ENCODE measurements at places on chromosomes 7 and 10. TPM values are rescaled to one million over a fixed set of nuclear protein-coding genes. Genes with fewer than 3 reads are reported as not detected.

Gene PIP
- total RNA-seq: not detected

Gene EGFR
- 82.9 TPM for total RNA-seq

Gene AMZ1
- total RNA-seq: 12.3 TPM

Gene GALNT17
- not detected for total RNA-seq

Gene CRTAC1
- not detected for total RNA-seq

Gene ZMIZ2
- total RNA-seq: 41.0 TPM

Gene SNX10
- total RNA-seq: not detected

Gene OR2A42
- not detected for total RNA-seq

GRCh38 chr10:21700474-21700873, 166.4 kb downstream of the MLLT10 start:
- DNase-seq: no peak

DNA sequence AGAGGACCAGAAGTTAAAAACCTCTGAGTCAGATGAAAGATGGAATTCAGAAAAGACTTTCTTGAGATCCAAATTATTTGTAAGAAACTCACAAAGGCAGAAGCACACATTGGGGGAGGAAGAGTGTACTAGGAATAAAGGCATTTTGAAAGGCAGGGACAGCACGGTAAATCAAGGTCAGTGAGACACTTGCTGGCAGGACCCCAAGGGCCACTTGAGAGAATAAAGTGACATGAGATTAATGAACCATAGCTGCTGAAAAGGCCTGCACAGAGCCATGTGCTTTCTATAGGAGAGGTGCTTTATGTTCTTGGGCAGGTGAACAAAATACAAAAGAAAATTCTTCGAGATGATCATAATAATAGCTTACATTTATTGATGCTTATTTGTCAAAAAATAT, 929.9 kb upstream of the MBL2 start:
- DNase-seq: no peak

Data from HFFc6 (cell line).